Naive thymus-derived CD4-positive, alpha-beta T cell (primary cell): ENCODE measurements at places on chromosomes 2 and 18. TPM values are rescaled to one million over a fixed set of nuclear protein-coding genes. Genes with fewer than 3 reads are reported as not detected.

SOX11 gene
- total RNA-seq, result not detected in 2 replicates

DLX2 gene
- total RNA-seq, result not detected

PAIP2B gene
- 14.1 TPM for total RNA-seq

MOGAT1 gene
- not detected for total RNA-seq

LYPD1 gene
- total RNA-seq, result not detected

COQ10B gene
- 57.2 TPM for total RNA-seq

TM4SF20 gene
- total RNA-seq, result not detected

GRP gene
- not detected in 2 replicates for total RNA-seq

AMER3 gene
- total RNA-seq, result not detected

ADGRF3 gene
- 4.0 and 5.0 TPM in 2 replicates for total RNA-seq

DNA sequence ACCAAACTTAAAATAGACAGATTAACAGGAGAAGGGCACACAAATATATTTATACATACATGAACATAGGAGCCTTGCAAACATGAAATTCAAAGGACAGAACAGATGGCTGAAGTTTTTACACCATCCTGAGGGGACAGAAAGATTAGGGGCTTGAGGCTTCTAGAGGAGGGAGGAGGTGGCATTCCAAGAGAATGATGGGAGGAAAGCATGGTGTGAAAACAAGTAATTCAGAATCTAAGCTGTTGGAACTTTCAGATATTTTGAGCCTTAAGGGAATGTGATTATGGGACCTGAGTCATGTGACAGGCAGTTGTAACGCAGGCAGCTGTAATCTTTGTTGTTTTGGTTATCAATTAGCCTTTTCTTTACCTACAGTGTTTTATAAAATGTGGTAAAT, 225.2 kb upstream of the SPOPL start:
- no peak overlapping the region for H3K4me3 ChIP-seq
- H3K27ac ChIP-seq, result no peak overlapping the region
- H3K27me3 ChIP-seq, result no peaks in the 10 kb centered on the region
- no peaks in the 10 kb centered on the region for H3K36me3 ChIP-seq
- no peaks in the 10 kb centered on the region for H3K4me1 ChIP-seq
- DNase-seq, result no peak

GRCh38 chr18:79608999-79609461, 70.6 kb upstream of the CTDP1 start:
- H3K4me1 ChIP-seq, result no peaks in the 10 kb centered on the region
- no peak overlapping the region for H3K4me3 ChIP-seq
- H3K27ac ChIP-seq, result no peak overlapping the region
- no peaks in the 10 kb centered on the region for H3K36me3 ChIP-seq
- H3K27me3 ChIP-seq, result no peaks in the 10 kb centered on the region

- H3K27ac ChIP-seq, result no peak overlapping the region
- no peaks in the 10 kb centered on the region for H3K27me3 ChIP-seq
- DNase-seq, result no peak
Measured at GRCh38 chr2:145460112-145460511, 940.2 kb upstream of the ZEB2 start.

DNA sequence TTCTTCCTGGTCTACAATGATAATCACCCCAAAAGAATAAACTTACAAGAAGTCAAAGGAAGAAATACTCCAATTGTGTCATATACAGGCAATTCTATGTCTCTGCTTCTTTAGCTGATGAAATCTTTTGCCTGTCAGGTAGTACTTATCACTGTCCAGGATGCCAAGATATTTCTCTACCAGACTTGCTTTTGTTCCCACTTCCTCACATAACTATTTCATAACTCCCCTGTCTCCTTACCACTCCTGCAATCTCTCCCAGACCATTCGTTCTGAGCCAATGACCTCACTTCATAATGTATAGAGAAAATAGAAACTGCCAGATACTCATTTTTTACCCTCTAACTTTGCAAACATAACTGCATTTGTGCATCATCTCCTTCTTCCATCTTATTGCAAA, 39.1 kb downstream of the HNMT start:
- H3K4me3 ChIP-seq, result no peak overlapping the region
- no peak overlapping the region for H3K27ac ChIP-seq
- no peaks in the 10 kb centered on the region for H3K27me3 ChIP-seq
- DNase-seq, result no peak

- H3K4me1 ChIP-seq, result no peaks in the 10 kb centered on the region
- no peak for DNase-seq
- H3K36me3 ChIP-seq, result no peaks in the 10 kb centered on the region
- no peaks in the 10 kb centered on the region for H3K27me3 ChIP-seq
- H3K4me3 ChIP-seq, result no peak overlapping the region
Measured at GRCh38 chr18:26424428-26425147, 123.8 kb downstream of the KCTD1 start.

DNA sequence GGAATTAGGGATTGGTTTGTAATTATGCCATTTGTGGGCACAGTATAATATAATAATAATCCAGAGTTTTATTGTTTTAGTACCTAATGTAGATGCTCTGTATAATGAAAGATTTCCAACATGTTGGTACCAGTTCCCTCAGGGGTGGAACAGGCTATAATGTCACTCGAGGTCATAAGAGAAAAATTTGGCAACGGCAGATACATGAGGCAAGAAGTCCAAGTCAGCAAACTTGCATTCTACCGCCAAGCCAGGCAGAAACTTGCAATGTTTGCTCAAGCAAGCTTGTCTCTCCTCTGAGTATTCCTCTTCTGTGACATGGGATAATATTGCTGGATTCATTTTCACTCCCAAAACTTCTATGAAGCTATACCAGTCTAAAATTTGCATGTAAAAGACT, 520.0 kb upstream of the SALL3 start:
- no peaks in the 10 kb centered on the region for H3K27me3 ChIP-seq
- no peaks in the 10 kb centered on the region for H3K4me1 ChIP-seq
- H3K27ac ChIP-seq, result no peak overlapping the region
- DNase-seq, result no peak

- no peaks in the 10 kb centered on the region for H3K36me3 ChIP-seq
- H3K27ac ChIP-seq, result no peak overlapping the region
Measured at GRCh38 chr2:25894135-25894830, 16.0 kb upstream of the ASXL2 start.

DNA sequence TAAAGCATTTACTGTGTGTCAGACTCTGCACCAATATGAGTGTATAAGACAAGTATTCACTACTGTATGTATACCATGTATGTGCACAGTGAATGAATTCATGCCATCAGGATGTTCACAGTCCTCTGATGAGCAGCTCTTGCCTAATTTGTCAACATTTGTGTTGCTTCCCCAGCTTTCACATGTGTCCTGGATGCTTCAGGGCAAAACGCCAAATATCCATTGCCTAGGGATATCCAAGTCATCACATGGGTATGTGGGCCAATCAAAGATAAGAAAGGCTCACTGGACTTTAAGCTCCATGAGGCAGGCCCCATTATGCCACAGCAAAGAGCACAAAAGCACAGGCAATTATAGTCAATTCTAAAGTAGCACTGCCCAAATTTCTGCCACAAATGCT, 134.2 kb upstream of the CHAC2 start:
- H3K27me3 ChIP-seq, result no peaks in the 10 kb centered on the region
- H3K4me1 ChIP-seq, result no peaks in the 10 kb centered on the region
- no peak overlapping the region for H3K27ac ChIP-seq
- H3K4me3 ChIP-seq, result no peak overlapping the region

DNA sequence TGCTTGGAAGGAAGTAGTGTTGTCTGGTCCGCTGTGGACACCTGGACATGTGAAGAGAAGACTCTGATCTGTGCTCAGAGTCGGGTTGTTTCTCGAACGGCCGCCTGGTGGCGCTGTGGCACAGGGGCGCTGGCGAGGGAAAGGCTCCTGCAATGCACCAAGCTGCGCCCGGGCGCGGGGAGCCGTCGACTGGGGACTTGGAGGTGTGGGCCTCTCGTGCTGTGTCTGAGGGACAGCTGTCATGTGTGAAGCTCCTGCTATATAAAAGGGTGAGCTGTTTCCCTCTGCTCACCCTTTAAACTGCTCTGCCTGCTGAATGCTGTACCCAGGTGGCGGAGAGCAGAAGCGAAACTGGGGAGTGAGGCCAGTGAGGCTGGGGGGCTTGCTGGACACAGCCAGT, 44.0 kb downstream of the GNAL start:
- no peaks in the 10 kb centered on the region for H3K4me1 ChIP-seq
- H3K4me3 ChIP-seq, result no peak overlapping the region
- no peak overlapping the region for H3K27ac ChIP-seq
- peaks cover 5% of the 10 kb centered on the region for H3K27me3 ChIP-seq
- no peaks in the 10 kb centered on the region for H3K36me3 ChIP-seq
